ENCODE measurements at places on chromosomes 1 and 21.

GRCh38 chr1:3024588-3024987, 3.3 kb downstream of the ACTRT2 start:
- DNase-seq = no peak

DNA sequence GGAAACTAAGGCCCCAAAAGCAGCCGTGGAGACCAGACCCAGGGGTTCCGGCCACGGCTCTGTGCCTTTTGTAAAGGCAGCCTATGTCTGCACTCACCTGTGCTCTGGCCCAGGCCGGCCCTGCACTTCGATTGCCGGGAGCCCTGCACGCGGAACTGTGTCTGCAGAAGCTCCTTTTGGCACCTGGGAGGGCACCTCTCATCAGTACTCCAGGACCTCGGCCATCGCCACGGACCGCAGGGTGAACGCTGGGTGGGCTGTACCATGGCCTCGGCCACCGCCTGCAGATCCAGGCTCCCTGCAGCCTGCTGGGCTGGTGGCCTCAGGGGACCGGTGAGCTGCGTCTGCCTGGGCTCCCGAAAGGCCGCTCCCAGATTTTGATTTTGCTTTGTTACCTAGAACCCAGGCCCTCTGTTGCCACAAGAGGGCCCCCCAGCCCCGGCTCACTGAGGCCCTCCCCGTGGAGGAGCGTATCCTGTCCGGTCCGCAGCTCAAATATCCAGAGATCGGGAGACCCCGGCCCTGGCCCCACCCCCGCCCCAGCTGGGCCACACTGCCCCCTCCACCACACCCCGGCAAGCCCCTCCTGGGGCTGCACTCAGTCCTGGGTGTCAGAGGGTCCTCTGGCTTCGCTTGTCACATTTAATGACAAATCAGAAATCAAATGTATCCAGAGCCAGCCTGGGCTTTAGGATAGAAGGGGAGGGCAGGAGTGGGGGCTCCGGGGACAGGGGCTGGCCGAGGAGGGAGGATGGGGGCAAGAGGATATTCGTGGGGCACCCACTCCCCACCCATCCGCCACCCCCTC, 60.2 kb upstream of the PDE9A start:
- peak; percentile 59 for DNase-seq

DNA sequence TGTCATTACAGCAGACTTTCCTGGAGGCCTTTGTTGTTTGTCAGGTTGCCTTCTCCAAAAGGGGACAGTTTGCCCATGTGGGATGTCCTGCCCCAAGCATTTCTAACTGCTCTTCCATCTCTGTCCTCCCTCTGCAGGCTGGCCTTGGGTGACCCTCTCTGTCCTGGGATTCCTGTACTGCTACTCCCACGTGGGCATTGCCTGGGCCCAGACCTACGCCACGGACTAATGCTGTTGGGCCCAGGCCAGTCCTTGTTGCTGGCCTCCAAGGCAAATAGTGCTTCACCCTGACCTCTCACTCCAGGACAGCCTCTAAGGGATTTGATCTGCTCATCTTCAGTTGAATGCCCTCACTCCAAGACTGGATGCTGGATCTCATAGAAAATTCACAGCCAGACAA, 345.4 kb downstream of the HHAT start:
- DNase-seq = no peak

- no peak for DNase-seq
Measured at GRCh38 chr1:76463849-76464248, 389.3 kb downstream of the ST6GALNAC3 start.

DNA sequence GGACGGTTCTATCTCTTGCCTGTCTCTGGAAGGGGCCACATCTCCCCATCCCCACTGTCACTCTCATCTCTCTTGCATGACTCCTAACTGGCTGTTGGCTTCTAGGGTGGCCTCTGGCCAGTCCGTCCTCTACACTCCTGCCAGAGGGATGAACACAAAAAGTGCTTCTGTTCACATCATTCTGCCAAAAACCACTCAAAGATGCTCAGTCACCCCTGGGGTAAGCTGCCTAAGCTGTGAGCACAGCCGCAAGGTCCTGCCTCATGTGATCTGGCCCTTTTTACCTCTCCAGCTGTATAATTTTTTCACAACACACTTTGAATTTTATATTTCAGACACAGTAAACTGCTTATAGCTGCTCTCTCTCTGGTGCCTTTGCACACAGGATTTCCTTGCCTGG, 97.6 kb upstream of the CD34 start:
- no peak for DNase-seq

DNA sequence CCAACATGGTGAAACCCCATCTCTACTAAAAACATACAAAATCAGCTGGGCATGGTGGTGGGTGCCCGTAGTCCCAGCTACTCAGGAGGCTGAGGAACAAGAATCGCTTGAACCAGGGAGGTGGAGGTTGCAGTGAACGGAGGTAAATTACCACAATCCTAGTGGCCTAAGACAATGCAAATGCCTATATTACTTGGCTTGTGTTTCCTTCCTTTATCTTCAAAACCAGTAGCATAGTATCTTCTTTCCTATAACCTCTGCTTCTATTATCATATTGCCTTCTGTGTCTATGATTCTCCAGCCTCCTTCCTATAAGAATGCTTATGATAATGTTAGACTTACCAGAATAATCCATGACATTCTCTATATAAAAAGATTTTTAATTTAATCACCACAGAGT, 156.2 kb upstream of the RGS18 start:
- no peak for DNase-seq

DNA sequence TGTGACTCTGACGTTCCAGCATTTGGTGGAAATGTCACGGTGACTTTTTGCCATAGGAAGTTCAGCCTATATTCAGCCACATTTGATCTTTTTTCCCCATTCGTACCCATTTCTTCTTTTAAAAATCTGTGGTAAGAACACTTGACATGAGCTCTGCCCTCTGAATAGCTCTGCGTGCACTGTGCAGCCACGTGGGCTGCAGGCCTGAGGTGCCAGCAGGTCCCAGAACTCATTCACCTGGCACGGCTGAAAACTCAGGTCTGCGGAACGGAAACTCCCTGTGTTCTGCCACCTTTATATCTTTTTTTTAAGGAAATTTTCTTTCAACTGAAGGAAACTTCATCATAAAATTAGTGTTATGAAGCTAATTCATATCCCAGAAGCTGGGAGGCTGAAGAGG, 28.6 kb downstream of the CEP104 start:
- DNase-seq = no peak

GRCh38 chr21:31354604-31355443, 10.8 kb upstream of the TIAM1 start:
- no peak for DNase-seq

DNA sequence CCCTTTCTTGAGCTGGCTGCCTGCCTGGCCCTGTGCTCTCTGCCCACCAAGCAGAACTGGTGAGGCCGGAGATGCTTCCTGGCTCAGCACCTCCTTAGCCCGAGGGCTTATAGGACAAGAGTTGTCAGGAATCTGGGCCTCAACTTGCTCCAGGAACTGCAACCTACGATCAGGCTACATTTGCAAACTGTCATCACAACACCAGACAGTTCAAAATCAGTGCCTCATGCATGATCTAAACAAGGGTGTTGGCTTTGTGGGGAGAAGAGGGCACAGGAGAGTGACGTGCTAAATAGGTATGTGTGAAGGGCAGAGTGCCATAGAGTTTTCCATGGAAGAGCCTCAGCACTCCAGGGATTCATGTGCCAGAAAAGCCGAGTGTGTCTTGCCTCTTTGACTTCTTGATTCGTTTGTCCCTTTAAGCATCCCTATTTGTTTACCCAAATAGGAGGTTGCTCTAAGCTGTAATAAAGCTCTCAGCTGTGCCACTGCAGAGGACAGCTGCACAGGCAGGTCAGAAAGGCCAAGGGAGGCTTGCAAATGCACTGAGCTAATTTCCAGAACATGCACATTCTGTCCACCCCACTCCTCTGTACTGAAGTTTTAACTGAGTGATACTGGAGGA, 30.2 kb upstream of the NEK2 start:
- DNase-seq = no peak

DNA sequence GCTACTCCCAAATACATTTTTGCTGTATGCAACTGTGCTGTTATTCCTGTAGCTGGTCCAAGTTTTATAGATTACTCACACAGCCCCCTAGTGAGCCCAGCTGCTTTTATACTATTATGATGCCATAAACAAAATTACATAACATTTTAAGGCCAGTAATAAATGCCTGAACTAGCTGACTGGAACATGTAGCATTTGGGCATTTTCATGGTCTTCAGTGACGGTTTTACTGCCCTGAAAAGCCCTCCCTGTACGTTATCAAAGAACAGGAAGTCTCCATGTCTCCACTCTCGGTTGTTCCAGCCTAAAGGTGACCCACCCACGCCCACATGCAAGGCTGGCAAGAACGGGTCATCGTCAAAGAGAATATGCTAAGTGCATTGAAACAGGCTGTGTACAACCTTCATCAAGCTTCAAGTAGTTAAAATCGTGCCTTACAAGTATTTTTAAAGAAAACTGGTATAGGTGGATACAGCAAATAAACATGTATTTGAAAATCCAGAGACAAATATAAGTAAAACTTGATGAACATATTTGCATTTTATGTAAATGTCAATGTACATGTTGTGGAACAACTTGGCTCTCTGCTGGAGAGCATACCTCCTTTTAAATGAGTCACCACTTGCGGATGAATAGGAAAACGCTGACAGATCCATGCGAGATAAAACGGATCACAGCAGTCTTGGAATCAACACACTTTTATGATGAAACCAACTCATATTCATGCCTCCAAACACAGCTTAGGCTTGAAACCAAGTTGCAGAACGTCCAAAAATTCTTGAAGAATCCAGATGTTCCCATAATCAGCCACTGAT, 520.5 kb downstream of the SMYD3 start:
- no peak for DNase-seq

DNA sequence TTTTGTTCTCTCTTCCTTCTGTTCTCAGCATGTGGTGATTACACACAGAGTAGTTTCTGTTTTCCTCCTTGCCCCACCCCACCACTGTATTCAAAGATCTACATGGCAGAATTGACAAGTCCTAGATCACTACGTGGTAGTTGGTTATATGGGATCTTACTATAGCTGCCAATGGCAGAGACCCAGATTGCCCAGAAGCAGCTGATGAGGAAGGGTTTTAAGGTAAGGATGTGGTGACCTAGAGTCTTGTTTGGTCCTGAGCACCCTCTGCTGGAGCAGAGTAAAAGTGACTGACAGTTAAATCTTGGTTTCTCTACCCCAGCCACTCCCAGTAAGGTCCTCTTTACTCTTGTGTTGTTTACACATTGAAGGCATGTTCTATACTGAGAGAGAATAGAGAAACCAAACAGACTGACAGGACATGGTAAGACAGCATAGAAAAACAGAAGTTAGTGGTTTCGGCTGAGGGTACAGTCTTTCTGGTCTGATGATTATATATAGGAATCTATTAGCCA, 22.8 kb upstream of the STRIP1 start:
- DNase-seq = peak; percentile 72

DNA sequence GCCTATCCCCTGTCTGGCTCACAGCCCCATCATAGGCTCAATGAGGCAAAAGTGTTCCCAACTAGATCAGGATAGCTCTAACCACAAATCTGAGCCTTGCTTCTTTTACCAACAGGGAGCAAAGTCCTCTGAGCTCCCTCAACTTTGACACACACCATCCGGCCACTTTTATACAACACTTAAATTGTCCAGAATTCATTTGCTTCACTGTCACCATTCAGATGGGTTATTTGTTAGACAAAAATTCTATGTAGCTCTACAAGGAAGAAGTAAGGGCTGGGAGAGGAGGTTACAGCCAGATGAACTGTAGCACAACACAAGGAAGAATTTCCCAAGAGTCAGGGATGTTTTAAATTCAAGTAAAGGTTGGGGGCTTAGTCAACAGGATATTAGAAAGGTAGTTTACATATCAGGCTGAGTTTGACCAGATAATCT, 50.8 kb downstream of the TGFBR3 start:
- DNase-seq = no peak

- DNase-seq = no peak
Measured at GRCh38 chr1:183030053-183030452, 6.8 kb downstream of the LAMC1 start.

DNA sequence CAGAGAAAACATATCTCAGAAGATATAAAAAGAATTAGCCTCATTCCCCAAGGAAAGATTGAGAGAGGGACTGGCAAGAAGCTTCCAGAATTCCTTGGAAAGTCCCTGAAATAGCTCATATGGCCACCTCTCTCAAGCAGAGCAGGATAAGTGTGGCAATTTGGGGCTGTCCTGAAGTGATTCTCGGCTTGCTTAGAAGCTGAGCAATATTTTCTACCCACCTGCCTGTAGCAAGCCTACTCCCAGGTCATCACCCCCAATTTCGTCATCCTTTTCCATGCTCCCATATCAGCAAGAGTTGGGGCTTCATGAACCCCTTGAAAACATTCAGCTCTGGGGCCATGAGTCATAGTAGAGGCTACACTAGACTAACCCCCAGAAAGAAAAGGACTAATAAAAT, 131.5 kb downstream of the PLPP3 start:
- no peak for DNase-seq

DNA sequence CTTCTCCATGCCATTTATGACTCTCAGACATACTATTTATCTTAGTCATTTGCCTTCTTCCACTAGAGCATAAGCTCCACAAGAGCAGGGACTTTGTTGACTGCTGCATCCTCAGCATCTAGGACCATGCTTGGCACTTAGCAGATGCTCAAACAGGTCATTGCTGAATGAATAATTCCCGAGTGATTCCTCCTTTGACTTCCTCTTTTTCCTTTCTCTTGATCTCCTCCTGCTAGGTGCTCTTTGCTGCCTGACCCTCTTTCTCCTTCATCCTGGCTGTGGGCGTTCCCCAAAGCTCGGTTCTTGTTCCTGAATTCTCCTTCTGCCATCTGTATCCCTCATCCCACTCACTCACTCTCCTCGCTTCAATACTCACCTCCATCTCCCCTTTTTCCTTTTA, 23.5 kb downstream of the SYT6 start:
- DNase-seq = no peak

- peak; percentile 32 for DNase-seq
Measured at GRCh38 chr21:32807717-32808380, 36.3 kb upstream of the PAXBP1 start.

GRCh38 chr1:101592845-101593244, 356.0 kb downstream of the S1PR1 start:
- no peak for DNase-seq

- DNase-seq = no peak
Measured at GRCh38 chr1:246261639-246262038, 245.4 kb downstream of the SMYD3 start.

GRCh38 chr1:20079661-20080305, 9.8 kb downstream of the PLA2G5 start:
- no peak for DNase-seq

GRCh38 chr1:58356402-58356801, 190.1 kb downstream of the OMA1 start:
- DNase-seq = no peak

GRCh38 chr1:226764533-226764932, 25.5 kb upstream of the ITPKB start:
- no peak for DNase-seq

DNA sequence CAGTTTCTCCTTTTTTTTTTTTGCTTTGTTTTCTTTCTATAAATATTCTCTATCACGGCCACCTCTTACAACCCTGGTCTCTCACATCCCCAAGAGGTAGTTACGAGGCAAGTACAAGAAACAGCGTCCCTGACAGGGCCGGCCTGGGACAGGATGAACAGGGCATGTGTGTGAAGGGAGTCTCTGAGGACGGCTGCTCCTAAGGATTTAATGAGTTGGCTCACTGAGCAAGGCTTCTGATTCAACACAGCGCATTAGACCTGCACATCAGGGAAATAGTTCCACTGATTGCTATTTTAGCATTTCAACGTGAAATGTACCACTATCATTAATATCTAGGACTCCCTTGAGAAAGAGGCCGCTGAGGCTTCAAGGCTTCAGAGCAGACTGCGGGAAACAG, 54.0 kb downstream of the NTPCR start:
- no peak for DNase-seq

GRCh38 chr1:68024635-68025338, 25.6 kb downstream of the DIRAS3 start:
- no peak for DNase-seq

GRCh38 chr1:185404907-185405568, 88.0 kb upstream of the IVNS1ABP start:
- DNase-seq = no peak
